ENCODE measurements at places on chromosomes 2 and 18.

GRCh38 chr2:104233591-104233990 is 620.3 kb upstream of the POU3F3 start:
- no peak for DNase-seq

DNA sequence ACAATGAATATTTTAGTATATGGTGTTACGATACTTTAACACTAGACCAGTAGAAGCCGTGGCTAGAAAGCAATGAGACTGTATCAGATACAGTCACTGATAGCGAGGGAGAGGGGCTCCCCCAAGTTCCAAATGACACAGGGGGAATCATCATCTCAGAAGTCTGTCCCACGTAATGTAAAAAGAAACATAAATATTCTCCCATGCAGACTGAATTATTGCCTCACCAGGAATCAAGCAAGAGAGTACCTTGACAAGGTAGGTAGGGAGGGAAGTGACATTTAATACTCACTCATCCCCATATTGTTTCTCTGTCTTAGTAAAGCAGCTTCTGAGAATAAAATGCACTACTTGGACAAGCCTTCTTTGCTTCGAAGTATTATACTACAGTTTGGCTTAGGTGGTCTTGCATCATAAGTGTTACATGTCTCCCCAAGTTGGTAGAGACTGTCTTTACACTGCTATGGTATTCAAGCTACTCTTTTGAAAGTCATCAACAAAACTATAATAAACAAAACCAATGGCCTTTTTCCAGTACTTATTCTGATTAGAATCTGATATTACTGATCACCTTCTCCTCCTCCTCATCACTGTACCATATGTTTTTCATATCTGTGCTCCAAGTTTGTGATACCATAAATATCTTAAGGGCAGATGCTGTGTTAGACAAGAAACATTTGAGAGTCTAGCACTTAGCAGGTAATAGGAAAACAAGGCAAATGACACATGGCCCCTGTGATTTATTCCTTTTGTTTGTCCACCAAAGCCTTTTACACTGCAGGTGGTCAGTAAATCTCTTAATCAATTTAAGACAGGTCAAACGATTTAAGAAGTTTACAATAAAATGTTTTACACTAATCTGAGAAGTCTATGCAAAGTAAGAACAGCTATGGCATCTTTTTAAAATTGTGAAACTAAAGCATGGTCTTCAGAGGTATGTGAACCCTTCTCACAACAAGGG is 2.7 kb downstream of the LAPTM4A start:
- no peak for DNase-seq

DNA sequence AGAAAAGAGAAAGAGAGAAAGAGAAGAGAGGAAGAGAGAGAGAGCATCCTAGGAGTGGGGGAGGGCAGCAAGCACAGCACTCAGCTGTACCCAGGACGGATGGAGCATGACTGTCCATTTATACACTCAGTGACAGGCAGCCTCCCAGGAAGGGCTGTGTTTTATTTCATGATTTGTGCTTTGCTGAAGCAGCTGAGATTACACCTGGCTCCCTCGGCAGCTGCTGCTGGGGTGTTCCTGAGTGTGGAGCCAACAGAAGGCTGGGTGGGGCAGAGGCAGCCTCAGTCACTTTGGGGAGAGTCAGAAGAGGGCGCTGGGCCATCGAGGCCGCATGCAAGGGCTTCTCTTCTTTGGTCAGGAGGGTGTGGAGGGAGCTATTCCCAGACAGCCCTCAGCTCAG is 47.8 kb upstream of the TEX51 start:
- DNase-seq = no peak

DNA sequence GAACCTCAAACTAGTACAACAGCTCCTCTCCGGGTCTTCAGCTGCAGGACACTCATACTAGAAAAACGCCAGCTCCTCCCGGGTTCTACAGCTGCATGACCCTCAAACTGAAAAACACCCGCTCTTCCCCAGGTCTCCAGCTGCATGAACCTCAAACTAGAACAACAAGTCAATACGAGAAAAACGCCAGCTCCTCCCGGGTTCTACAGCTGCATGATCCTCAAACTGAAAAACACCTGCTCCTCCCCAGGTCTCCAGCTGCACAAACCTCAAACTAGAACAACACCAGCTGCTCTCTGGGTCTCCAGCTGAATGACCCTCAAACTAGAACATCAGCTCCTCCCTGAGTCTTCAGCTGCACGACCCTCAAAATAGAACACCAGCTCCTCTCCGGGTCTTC is 315.0 kb upstream of the TFPI start:
- no peak for DNase-seq

- DNase-seq = no peak
Observed at GRCh38 chr2:126949775-126950174, 51.1 kb downstream of the TEX51 start.

GRCh38 chr2:68690851-68691250 is 43.8 kb upstream of the ARHGAP25 start:
- no peak for DNase-seq

- DNase-seq = no peak
Observed at GRCh38 chr18:7417727-7418126, 149.4 kb upstream of the PTPRM start.

DNA sequence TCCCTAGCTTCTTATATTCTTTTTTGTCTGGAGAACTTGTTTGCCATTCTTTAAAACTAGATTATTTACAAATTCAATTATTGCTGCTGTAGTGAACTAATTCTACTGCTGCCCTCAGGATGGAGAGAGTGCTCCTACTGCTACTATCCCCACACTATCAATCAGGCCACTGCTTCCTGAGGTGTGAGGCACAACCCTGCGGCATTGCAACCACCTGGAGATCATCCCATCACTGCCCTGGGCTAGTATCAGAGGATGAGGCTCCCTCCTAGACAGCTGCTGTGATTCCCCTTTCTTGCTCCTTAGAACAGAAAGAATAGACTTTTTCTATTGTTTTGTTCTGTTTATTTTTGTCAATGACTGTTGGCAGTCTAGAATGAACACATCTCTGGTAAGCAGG is 146.6 kb downstream of the CDH19 start:
- DNase-seq = no peak

- no peak for DNase-seq
Observed at GRCh38 chr2:235614900-235615712, 121.3 kb downstream of the AGAP1 start.

DNA sequence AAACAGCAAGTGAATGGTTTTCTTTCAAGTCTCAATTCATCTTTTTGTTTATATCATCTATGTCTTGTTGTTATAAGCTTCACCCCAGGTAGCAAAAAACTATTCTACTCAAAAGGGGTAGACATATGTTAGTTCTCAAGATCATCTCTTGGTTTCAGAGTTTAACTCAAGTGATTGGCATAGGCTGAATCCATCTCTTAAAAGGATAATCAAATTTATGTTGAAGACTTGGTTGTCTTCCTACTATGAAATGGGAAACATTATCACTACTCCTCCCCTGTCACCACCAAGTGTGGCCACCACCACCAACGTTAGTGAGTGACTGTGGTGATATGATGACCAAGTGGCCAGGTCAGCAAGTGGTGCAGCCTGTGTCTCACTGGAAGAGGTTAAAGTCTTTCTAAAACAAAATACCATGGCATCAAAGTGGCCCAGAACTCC is 1.5 kb downstream of the IL1B start:
- no peak for DNase-seq

DNA sequence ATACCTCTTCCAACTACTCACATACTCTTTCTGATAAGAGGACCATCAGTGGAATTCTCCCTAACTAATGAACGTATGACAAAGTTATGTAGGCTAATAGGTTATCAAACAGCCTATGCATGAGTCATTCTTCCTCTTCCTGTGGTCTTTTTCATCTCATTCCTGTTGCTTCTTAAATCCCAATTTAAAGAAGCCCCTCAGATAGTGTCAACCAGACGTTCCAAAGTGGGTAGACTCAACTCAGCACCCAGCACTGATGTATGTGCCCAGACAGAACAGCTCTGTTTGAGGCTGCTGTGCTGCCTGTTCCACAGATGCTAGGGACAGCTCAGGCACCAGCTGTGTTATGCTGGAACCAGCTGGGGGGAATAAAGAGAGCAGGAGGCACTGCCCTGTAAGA is 52.6 kb downstream of the CXCR4 start:
- no peak for DNase-seq

GRCh38 chr2:203626952-203627681 is 79.3 kb upstream of the CD28 start:
- DNase-seq = no peak

GRCh38 chr2:127347734-127348392 is 39.9 kb downstream of the MAP3K2 start:
- no peak for DNase-seq

- peak; percentile 74 for DNase-seq
Observed at GRCh38 chr2:186099826-186100225, 361.2 kb downstream of the FSIP2 start.

DNA sequence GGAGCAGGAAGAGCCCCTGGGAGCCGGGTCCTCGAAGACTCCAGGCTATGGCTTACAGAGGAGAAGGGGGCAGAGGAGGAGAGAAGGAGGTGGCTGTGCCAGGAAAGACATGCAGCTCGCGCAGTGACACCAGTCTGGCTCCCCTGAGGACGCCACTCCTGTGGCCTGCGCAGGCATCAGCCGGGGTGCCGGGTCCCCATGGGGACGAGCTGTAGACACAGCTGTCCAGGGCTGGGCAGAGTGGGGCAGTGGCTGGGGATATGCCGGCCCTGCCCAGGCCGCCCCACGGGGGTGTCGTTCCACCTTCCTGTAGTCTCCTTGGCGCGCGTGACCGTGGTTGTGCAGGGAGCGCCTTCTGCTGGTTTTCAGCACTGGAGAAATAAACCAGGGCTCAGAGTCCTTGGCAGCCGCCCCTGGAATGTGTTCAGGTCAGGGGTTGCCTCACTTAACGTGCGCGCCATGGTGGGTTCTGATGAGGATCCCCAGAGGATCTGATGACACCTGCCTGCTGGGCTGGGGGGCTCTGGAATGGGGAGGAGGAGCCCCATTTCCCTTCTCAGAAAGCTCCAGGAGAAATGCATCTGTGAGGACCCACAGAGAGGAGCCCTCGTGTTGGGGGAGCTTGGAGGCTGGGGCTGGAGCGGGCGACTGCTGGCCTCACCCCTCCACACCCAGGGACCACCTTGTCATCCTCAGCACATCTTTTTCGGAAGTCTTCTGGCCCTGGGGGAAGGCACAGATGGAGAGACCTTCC is 26.7 kb downstream of the RAMP1 start:
- no peak for DNase-seq

GRCh38 chr2:231172025-231172424 is 26.4 kb upstream of the ARMC9 start:
- no peak for DNase-seq

- DNase-seq = no peak
Observed at GRCh38 chr2:128921751-128922150, 603.1 kb upstream of the HS6ST1 start.

DNA sequence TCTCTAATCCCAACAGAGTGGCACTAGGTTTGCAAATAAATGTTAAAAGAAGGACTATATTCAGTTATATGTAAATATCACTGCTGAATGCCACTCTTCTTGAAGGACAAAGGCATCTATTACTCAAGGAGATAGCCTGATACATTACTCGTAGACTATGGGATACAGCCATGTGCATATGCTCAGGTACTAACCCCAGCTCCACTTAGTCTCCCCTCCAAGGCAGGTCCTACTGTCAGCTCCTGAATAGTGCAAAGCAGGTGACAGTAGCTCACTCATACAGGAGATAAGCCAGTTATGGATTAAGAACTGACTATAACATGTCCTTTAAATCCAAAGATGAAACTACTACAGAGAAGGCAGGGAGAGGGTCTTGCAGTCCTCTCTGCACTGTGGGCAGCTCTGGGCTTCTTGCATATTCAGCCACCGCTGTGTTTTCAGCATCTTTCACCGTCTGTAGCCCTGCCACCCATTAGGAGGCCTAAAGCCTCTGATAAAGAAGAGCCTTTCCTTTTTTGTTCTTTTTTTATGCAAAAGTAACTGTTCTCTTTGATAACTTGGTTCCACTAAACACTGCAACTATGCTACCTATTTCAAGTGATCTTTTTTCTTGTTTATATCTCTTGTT is 135.1 kb upstream of the EPB41L3 start:
- no peak for DNase-seq

GRCh38 chr2:64262816-64263215 is 118.6 kb upstream of the PELI1 start:
- DNase-seq = no peak

GRCh38 chr2:98099939-98100743 is 13.2 kb downstream of the VWA3B start:
- no peak for DNase-seq

GRCh38 chr2:67858886-67859285 is 203.9 kb downstream of the C1D start:
- no peak for DNase-seq
